ENCODE measurements at places on chromosomes 5 and 9. TPM values are rescaled to one million over a fixed set of nuclear protein-coding genes. Genes with fewer than 3 reads are reported as not detected.

DNA sequence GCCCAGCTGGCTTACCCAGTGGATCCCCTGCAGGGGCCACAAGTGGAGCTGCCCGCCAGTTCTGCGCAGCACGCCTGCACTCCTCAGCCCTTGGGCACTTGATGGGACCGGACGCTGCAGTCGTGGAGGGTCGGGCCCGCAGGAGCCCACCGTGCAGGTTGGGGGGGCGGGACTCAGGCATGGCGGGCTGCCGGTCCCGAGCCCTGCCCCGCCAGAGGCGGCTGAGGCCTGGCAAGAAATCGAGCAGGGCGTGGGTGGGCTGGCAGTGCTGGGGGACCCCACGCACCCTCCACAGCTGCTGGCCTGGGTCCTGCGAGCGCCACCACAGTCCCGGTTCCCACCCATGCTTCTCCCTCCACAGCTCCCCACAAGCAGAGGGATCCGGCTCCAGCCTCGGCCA, 19.2 kb upstream of the BTNL3 start:
- no peak for DNase-seq

DNA sequence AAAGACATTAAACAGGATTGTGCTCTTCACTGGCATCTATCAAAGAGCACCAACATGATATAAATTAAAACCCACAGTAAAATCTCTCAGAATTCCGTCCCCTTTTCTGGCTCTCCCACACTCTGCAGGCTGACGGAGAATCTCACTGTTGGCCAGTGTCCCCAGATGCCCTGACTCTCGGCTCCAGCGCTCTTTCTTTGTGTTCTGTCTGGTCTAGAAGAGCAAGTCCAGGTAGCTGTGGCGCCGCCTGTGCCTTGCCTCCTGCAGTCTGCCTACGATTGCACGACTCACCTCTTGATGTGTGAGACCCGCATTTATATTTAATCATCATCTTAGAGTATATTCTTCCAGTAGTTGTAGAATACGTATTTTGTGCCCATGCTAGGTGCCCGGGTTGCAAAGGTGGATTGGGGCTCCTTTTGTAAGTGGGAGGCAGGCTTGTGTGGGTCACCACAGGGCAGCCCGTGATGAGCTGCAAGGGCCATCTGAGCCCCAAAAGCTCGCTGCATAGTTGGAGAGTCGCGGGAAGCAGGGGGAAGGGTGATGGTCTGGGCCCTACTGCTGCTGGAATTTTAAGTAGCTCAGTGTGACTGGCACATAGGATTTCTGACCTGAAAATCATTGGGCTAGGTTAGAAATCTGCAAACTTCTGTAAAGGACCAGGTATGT, 55.6 kb downstream of the EHMT1 start:
- peak; percentile 69 for DNase-seq

GRCh38 chr9:116900543-116900942, 213.4 kb downstream of the TRIM32 start:
- DNase-seq: peak; percentile 10

DNA sequence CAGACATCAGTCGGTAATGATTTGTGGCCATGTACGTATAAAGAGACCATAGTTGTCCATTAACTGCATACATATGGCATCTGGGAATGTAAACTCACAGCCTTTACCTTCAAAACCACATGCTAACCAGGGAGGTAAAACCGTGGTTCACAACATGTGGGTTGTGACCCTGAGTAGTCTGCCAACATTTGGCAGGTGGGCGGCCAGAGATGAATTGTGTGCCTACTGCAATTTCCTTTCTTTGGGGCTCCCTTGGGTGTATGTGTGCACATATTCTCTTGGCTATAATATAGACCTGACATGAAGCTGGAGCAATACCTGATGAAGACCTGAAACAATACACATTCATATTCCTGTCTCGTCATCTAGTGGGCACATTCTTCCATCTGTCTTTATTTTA, 396.0 kb downstream of the MLLT3 start:
- DNase-seq: no peak

The TTC23L gene
- 0.55 TPM for total RNA-seq

The CA9 gene
- not detected for total RNA-seq
